ENCODE measurements at places on chromosomes 4 and X. TPM values are rescaled to one million over a fixed set of nuclear protein-coding genes. Genes with fewer than 3 reads are reported as not detected.

Gene BEX1
- 0.38 TPM for total RNA-seq

Gene DCAF12L1
- not detected for total RNA-seq

Gene TRMT10A
- 3.5 TPM for total RNA-seq

Gene P2RY10
- total RNA-seq: not detected

Gene PALLD
- 977 TPM for total RNA-seq

Gene UNC5C
- 2.1 TPM for total RNA-seq

Gene PNMA3
- 1.4 TPM for total RNA-seq

Gene SERTM2
- not detected for total RNA-seq

DNA sequence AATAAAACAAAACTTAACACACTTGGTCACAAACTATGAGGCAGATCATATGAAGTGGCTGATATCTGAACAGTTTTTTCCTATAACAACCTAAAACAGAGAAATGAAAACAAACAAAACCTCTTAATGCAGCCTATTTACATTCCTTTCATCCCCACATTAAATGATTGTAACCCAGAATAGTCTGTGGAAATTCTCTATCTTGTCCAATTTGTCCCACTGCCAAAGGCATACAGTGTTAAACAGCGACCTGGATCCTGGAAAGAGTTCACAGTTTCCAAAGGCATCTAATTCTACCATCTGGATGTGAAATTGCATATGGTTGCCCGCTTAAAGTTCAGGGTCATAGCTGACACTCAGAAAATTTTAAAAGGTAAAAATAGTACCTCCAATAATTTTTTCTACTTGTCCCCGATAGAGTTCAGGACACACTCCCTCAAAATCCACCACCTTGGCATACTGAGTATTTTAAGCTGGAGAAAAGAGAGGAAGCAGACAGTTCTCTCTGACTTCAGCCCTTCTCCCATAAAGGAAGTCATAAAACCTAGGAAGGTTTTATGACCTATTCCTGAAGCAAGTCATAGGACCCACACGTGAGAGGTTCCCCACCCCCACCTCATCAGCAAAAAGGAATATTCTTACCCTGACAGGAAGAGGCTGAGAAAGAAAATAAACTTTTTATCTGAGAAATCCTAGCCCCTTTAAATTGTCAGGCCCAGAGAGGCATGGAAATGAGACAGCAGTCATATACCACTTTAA lies 270.2 kb downstream of the PAPSS1 start:
- DNase-seq: no peak

GRCh38 chr4:2867758-2868491 lies 24.3 kb downstream of the ADD1 start:
- no peak for DNase-seq

DNA sequence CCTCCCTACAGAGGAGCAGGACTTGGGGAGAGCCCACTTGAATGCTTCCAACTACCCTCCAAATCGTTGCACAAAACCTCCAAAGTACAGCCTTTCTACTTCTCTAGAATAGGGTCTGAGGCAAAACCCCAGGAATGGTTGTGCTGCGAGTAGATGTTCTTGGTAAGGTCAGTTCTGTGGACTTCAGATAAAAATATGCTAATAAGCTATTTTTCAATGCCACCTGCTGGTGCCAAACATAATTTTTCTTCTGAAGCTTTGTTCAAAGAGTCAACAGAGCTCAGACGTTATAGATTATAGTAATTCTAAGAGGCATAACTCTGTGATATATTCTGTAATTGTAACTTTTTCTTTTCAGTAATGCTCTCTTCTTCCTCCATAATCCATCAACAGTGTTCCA lies 425.7 kb downstream of the GPAT3 start:
- no peak for DNase-seq

GRCh38 chrX:68693481-68694434 lies 46.3 kb downstream of the STARD8 start:
- peak; percentile 89 for DNase-seq

- DNase-seq: no peak
Measured at GRCh38 chr4:40675166-40675565, 45.5 kb upstream of the RBM47 start.

- no peak for DNase-seq
Measured at GRCh38 chr4:55079451-55080173, 45.8 kb downstream of the KDR start.

DNA sequence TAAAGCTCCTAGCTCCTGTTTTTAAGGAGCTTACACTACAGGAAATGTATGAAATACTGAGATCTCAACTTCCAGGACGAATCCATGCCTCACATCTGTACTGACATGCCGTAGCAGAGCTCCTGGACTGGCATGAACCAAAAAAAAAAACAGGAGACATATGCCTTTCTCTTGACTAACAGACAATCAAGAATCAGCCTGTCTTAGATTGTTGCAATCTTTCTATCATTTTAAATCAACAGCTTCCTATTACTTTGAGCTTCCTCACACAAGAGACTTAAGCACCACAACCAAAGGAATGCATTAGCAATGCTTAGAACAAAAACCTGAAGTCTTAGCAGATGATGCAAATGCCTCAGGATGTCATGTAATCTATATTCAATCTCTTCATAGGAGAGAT lies 34.7 kb upstream of the AREG start:
- no peak for DNase-seq

DNA sequence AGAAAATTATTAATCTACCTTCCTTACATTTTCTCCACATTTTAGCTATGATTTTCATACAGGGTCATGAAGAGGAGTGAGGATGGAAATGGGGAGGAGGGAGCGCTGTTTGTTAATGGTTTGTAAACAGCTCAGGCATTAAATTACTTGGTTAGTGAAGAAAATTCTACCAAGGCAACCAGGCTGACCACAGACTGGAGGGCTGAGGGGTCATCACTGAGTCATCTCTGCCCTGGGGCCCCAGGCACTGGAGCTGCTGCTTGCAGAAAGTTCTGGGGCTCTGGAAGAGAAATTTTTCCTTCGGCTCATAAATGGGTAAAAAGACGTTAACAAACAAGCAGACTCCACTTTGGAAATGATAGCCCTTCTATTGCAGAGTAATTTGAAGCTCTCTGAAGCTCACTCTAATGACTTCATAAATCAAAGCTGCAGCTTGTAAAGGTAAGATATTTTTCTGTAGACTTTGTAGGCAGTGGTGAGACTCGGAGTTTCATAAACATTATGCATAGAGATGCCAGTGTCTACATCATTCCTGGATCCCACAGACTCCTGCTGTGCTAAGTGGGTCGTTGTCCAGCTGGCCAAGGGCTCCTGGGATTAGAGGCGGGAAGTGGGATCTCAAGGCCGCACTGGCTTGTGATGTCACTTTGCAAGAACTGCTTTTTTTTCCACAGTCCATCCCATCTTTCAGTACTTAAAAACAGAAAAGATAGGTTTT lies 159.6 kb downstream of the PTTG2 start:
- DNase-seq: peak; percentile 65

DNA sequence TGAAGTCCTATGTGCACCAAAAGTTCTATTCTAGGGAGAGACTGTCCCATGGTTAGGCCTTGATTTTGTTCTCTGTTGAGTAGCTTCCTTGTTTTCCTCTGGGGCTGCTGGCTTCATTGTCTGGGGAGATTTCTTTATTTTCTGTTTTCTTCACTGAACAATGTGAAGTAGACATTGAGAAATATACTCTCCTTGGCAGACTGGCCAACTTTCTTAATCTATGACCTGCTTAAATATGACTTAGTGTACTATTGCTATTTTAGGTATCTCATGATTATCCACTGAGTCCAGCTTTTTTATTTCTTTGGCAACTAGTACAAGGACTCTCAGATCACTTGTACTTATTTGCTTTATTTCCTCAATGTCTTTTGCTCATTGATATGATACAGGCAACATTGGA lies 1594.6 kb downstream of the ARAP2 start:
- DNase-seq: no peak

DNA sequence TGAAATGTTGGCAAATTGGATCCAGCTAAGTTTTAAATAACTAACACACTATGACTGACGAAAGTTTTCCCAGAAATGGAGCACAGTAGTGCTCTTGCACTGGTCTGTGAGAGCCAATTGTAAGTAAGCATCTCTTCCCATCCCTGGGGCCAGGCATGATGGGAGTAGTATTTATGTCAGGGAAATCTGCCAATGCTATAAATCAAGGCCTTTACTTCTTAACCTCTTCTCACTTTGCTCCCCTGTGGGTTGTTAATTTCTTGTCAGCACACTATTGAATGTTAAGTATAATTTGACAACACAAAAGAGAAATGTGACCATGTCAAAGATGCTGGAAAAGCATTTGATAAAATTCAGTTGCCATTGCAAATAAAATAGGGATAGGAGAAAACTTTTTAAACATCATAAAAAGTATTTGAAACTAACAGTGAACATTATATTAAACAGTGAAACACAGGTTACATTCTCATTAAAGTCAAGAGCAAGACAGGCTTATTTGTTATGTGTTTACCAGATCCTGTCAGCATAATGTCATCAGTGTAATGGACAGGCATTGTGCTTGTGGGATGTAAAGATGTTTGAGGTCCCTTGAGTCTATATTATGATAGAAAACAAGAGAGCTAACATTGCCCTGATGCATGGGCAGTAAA lies 5.0 kb downstream of the F8A1 start:
- DNase-seq: no peak

DNA sequence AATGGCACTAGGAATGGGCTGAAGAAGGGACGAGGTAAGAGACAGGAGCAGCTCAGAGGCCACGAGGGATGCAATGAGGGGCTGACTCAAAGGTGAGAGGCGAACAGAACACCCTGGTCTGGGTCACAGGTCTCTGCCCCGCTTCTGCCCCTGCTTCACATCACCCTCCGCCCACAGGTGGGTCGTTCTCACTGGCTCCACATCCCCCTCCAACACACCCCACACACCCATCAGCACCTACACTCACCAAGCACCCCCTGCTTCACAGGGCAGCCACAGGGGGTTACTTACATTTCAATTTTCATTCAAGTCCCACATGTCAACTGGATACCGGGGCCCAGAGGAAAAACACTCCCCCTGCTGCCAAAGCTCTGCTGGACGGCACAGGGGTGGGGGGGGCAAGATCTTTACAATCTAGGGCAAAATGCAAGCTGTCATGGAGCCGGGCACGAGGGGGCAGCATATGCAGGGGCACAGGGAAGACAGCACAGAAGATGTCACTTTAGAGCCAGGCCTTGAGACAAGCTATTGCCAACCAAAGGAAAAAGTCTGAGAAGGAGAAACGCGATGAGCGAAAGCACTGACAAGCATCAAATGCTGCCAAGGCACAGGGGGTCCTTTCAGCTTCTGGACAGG lies 94.0 kb downstream of the AFAP1 start:
- DNase-seq: no peak

DNA sequence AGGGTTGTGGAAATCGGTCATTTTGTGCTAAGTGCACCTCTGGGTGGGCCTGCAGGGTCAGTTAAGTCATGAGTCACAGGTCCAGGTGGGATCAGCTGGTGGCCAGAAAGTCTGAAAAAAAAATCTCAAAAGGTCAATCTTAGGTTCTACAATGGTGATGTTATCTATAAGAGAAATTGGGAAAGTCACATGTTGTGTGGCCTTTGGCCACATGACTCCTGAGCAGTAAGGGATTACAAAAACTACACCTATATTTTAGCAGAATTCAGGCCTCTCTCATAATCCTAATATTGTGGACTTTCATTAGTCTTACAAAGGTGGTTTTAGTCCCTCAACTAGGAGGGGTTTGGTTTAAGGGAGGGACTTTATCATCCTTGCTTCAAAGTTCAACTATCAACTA lies 59.1 kb downstream of the UCHL1 start:
- DNase-seq: no peak

DNA sequence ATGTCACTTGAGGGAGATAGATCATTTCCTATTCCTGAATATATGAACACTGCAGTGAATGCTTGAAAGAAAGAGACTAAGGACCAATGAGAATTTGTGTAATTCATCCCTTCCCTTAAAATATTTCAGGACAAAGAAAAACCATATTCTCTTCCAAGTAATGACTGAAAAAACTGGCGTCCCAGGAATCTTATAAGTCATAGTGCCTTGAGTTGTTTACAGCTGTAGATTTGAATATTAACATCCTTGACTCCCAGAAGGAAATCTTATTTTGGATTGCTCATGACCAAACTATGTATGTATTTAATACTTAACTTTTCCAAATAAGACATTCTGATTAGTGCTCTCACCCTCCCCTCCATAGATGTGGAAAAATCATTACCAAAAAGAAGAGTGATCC lies 55.5 kb downstream of the CLDN22 start:
- no peak for DNase-seq

GRCh38 chrX:23845351-23845817 lies 62.4 kb downstream of the APOO start:
- no peak for DNase-seq

DNA sequence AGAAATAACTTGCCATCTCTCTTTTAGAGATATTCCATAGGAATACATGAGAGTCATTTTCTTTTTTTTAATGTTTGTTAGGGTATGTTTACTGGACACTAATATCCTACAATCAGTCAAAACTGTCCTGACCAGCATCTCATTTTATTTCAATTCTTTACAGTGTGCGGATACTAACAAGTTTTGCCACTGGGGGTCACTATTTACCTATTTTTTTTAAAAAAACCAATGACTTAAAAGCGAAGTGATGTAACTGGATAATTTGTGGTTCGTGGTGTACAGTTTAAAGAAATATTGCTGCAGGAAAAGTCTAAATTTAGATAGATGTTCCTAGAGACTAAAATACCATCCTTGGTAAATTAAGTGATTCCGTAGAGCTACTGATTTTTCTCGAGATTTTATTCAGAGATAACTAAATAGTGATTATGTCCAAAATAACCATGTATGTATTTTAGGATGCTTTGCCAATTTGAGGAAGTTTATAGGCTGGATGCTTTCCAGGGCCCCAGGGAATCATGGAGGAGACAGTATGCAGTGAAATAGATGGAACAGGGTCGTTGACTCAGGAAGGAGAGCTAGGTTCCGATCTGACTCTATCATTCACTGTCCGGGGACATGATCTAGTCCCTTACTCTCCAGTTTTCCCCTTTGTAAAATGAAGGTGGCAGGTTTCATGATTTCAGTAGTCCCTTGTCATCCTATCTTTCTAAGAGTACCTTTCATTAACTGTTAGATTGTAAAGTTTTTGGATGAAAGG lies 34.0 kb upstream of the GNPDA2 start:
- DNase-seq: no peak

DNA sequence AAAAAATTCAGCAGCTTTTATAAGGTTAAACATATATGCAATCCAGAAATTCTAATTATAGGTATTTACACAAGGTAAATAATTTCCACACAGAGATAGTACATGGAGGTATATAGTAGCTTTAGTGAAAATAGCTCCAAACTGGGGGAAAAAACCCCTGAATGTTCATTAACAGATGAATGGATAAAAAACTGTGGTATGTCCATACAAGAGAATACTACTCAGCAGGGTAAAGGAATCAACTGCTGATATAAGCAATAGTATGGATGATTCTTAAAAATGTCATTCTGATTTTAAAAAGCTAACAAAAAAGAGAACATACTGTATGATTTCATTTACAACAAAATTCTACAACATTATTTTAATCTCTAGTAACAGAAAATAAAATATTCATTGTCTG lies 37.2 kb upstream of the FRMD7 start:
- no peak for DNase-seq

GRCh38 chrX:76172325-76172893 lies 453 bp upstream of the PBDC1 start:
- DNase-seq: no peak

- DNase-seq: no peak
Measured at GRCh38 chr4:147770831-147771230, 38.9 kb downstream of the ARHGAP10 start.
